ENCODE measurements at places on chromosomes 12 and 14.

DNA sequence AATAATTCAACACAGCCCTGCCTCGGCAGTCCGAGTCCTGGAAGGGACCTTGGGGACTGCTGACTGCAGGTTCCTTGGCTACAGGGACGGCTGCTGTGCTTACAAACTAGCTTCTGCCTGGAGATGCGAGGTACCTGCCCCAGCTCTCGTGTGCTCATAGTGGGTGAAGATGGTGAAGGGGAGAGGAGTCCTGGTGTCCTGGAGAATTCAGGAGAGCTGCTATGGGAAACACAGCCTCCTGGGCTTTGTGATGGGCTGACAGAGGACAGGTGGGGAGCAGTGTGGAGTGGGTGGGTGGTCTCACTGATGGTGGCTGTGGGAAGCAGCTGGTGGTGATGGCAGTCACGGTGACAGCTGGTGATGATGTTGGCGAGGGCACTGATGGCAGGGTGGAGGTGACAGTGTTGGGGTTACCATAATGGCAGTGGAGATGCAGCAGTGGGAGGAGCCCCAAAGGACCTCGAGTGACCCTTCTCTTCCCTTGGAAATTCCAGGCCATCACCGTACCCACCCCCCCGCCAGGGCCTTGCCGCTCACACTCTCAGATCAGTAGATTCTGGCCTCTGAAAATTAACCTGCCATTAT lies 32.8 kb downstream of the HVCN1 start:
- DNase-seq, result no peak

DNA sequence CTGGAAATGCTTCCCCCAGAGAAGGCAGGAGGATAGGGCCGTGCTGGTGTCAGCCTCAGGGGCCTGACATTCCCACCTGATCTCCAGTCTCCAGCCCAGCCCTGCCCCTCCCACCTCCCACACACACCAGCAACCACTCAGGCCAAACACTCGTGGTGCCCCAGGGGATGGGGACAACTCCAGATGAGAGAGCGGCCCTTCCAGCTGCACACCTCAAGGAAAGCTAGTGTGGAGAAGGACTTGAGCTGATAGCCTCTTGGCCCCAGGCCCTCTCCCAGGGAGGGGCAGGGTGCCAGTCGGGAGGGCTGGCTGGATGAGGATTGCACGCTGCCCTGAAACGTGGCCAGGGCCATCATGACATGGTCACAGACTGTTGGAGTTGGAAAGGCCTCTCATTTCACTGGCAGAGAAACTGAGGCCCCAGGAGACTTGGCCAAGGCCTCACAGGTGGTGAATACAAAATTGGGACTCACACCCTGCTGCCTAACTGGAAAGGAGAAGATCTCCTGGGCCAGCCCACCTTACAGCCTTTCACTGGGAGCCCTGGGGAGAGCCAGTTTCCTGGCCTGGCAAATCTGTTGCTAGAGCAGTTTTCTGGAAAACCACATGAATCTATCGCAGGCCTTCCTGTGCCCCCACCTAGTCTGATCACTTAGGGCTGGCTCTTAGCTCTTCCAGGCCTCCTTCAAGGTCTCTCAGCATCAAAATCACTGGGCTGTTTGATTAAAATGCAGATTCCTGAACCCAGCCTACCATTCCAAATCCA lies 52.1 kb downstream of the IRF2BPL start:
- DNase-seq, result no peak

- DNase-seq, result no peak
These were observed 234.4 kb upstream of the FKBP4 start for GRCh38 chr12:2560356-2560755.

DNA sequence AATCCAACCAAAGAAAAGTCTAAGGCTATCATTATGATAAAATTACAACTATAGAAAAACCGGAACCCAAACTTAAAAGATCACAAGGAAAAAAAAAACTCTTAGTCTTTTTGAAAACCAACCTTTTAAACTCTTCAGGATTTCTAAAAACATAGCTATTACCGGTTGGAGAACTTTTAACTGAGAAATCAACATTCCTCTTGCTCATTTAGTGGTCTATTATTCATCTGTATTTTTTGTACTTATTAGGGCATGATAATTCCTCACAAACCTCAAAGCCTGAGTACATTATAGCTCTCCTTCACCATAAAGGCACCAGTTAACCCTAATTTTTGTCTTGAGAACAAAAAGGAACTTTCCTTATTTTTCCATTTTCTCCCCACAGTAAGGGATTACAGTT lies 10.4 kb downstream of the LUM start:
- DNase-seq, result no peak

DNA sequence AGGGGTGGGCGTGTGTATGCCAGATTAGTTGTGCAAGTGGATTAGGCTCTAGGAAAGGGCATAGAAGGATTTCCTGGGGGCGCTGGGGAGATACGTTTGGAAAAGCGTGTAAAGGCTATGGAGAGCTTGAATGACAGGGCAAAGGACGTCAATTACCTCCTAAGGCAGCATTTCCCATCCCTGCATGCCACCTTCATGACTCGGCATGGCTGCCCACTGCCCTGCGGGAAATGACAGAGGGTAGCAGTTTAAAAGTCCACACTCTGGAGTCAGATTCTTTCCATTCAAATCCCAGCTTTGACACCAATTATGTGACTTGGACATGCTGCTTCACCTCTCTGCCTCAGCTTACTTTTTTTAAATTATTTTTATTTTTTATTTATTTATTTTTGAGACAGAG lies 14.8 kb upstream of the TMEM229B start:
- no peak for DNase-seq
